ENCODE measurements at places on chromosomes 1 and 21. TPM values are rescaled to one million over a fixed set of nuclear protein-coding genes. Genes with fewer than 3 reads are reported as not detected.

PSRC1 gene
- total RNA-seq: 44.8 TPM

- DNase-seq: no peak
Measured at GRCh38 chr21:44967082-44968047, 27.5 kb downstream of the SLX9 start.

- DNase-seq: no peak
Measured at GRCh38 chr1:60488847-60489246, 415.3 kb upstream of the C1orf87 start.

DNA sequence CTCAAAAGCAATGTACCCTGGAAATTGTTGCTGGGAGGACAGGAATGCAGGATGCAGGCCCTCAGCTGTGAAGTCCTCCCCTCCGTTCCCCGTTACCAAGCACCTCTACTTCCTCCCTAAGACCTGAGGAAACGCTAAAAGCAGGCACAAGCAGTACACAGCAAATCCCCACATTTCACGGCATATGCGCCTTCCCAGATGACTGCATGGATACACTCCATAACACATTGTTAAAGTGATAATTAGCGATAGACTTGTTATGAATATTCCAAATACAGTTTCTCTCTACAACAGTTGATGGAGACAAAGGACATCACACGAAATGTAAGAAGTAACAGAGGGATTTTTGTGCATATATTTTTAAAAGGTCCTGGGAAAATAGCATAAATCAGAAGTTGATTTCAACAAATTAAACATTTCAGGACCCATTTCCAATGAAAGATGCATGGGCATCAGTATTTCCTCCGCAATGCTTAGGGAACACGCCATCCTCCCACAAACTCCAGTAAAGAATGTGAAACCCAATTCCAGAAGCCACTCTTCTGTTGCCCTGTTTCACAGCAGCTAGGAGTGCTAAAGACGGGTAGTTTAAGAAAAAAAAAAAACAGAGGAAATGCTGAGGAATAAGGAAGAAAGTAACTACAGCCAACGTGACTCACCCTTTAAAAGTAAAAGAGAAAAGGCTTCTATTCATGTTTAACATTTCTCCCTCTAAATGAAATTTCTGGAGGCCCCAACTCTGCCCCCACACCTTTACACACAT is 75.5 kb downstream of the HIVEP3 start:
- DNase-seq: no peak

DNA sequence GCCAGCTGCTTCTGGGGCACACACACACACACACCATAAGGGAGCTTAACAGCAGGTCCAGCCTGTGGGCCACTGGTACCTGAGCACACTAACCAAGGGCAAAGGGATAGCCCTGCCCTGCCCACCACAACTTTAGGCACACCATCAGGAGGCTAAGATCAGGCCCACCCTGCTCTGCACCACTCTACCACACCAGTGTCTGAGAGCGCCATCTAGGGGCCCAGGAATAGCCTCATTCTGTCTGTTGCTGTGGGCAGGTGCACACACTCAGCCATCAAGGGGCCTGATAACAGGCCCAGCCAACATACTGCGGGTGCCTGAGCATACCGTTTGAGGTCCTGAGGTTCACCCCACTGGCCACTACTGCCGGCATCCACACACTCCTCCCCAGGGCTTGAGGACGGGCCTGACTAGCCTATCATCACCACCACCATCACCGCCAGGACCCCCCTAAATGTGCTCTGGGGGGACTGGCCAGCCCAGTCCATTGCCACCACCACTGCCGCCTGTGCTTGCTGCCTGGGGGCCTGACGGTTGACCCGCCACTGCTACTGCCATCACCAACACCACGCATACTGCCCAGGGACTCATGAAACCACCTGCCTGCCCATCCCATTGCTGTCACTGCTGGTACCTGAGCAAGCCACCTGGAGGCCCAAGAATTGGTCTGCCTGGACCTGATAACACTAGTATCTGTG is 31.3 kb downstream of the NSL1 start:
- no peak for DNase-seq
